ENCODE measurements at places on chromosomes 16 and 17.
A peak's percentile ranks its signal among the peaks of the same experiment; 100 is the strongest.

DNA sequence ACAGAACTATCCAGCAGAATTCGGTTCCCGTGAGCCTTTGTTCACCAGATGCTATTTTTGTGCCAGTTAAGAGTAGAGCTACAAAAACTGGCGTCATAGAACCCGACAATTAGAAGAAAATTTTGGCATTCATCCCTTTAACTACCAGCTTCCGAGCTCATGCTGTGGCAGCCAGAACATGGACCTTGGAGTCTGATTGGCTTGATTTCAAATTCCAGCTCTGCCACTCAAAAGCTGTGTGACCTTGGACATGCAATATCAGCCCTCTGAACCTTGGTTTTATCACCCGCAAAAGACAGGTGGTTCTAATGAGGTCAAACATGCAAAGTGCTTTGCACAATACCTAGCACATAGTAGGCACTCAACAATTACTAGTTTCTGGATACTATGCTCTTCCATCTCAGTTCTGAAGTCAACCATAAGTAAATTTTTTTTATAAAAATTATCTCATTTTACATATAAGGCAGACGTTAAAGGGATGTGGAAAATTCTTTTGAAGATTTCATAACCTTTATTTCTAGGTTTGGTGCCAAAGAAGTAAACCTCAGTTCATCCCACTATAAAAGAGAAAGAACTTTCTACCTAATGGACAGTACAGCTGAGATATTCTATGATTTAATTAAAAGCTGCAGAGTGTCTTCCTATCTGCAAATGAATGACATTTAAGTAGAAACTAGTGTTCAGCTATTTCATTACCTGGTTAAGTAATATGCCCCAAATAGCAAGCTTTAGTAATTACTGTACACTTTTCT lies 331.5 kb downstream of the HAPSTR1 start:
- no peak for DNase-seq

- no peak for DNase-seq
These were observed 9.3 kb upstream of the FAAP100 start for GRCh38 chr17:81561494-81561885.

DNA sequence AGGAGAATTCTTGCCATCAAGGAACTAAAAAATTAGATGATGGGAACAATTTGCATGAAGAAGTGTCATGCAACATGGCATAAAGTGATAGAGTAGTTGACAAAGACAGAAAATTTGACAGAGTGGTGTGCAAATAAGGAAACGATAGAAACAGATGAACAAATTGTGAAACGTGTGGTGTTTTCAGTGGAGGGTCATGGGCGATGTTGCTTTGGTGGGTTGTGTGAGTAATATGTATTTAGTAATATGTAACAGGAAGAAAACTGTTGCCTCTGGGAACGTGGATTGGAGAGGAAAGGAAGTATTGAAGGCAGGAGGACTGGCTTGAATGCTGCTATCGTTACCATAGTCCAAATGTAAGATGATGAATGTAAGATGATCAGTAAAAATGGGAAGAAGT lies 3.6 kb downstream of the COX10 start:
- no peak for DNase-seq

DNA sequence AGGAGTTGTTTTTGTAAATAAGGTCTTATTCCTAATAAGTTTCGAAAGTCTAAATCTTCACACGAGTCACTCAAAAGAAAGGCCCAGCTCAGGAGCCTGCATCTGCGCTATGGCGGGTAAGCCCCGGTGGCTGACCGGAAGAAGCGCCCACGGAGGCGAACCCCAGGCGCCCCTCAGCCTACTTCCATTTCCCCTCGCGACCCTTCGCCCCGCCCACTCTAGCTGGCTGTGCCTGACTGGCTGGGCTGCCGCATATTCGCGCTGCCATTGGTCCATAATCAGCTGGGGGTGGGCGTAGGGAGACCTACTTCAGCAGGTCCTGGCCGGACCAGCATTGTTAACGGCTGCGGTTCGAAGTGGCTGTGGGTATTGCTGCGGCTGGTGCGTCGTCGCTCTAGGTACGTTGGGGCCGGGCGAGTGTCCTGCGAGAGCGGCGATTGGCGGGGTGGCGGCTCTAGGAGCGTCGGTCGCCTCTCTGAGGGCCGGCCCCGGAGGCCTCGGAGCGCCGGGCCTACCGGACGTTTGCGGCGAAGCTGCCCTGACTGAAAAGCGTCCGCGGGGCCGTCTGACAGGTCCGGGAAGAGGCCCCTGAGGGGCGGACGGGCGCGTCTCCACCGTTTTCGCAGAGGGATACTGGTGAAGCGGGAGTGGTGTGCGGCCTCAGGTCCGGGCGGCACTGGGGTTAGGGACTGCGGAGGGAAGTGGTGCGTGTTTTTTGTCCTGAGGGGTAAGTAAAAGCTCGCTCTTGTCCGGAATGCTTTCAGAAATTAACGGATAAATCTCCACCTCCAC lies at the start of gene ATF7IP2:
ATF7IP2 (plus strand) TSS at position 337 of the 792 bp plus-strand sequence. CDS start 44,560 bp downstream, outside the sequence.
- peak; percentile 81 for DNase-seq

All from activated CD4-positive, CD25-positive, alpha-beta regulatory T cell (primary cell).